ENCODE measurements at places on chromosomes 7 and 10. TPM values are rescaled to one million over a fixed set of nuclear protein-coding genes. Genes with fewer than 3 reads are reported as not detected.
A peak's percentile ranks its signal among the peaks of the same experiment; 100 is the strongest.

C10orf62 gene
- not detected for total RNA-seq

MRC1 gene
- total RNA-seq = not detected

PRXL2A gene
- total RNA-seq = 68.9 TPM

WDFY4 gene
- not detected for total RNA-seq

METTL27 gene
- total RNA-seq = 0.91 TPM

DNA sequence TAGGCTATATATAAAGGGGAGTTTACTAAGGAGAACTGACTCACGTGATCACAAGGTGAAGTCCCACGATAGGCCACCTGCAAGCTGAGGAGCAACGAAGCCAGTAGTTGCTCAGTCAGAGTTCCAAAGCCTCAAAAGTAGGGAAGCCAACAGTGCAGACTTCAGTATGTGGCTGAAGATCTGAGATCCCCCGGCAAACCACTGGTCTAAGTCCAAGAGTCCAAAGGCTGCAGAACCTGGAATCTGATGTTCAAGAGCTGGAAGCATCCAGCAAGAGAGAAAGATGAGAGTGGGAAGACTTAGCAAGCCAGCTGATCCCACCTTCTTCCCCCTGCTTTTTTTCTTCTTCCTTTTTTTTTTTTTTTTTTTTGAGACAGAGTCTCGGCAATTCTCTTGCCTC lies 27.0 kb upstream of the GSDME start:
- no peak for DNase-seq

- DNase-seq = no peak
These were observed 35.9 kb upstream of the CYP2C9 start for GRCh38 chr10:94902570-94902969.

DNA sequence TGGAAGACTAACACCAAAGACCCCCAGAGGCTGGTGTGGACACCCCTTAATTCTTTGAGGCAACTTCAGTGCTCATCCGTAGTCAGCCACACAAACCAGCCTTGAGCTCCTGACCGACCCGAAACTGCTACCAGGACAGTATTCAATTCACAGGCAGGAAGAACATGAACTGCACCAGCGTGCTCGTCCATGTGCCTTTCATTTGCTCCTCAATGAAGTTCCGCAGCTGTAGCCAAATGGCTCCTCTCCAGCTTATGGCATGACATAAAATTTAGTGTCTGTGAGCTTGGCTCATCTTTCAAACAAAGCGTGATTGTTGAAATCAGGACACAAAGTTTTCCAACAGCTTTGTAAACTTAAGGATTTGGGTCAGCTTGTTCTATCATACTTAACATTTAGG lies 144.1 kb upstream of the FAM171A1 start:
- DNase-seq = no peak

GRCh38 chr10:96257944-96258343 lies 13.4 kb downstream of the BLNK start:
- DNase-seq = no peak

DNA sequence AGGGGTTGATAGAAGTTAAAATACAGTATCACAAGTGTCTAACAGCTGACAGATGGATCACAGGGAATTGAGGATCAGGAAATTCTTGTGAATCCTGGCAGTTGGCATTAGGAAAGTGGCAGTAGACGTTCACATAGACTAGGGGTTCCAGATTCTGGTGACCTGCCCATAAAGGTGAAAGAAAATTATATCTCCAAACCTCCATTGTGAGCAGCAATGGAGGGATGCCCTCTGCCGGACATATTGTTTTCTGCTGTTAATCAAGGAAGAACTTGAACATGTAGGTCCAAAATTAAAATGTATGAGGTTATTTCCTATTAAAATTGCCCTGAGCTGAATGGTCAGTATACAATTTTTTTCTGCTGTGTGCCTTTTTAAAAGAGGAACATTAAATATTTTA lies 5.1 kb downstream of the NME8 start:
- no peak for DNase-seq

DNA sequence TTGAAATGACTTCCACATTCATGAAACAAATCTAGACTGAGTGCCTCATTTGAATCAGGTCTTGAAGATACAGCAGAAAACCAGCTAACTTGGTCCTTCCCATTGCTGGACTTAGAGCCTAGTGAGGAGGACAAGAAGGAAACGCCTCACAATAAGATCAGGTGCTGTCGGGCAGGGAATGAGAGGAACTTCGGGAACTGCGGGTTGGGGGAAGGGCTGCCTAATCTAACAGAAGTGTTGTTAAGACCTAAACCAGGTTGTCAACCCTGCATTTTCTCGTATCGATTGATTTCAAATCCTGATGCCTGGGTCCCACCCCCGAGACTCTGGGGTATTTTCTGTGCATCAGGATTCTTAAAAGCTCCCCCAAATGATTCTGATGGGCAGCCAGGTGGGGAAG lies 26.3 kb downstream of the MACROH2A2 start:
- no peak for DNase-seq

DNA sequence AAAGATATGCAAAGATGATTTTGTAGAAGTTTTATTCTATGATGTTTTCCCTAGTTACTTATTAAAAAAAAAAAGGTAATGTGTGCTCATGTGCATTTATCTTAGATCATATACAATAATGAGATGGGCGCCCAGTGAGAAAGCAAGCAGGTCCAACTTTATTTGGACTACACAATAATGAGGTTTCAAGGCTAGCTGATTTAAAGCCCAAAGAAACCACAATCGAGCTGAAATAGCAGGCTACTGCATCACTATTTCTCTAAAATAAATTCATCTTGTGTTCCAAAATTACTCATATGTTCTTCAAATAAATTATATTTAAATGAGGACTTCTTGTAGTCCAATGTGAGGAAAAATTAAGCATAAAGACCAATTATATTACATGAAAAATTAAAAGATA lies 110.1 kb downstream of the JMJD1C start:
- no peak for DNase-seq

DNA sequence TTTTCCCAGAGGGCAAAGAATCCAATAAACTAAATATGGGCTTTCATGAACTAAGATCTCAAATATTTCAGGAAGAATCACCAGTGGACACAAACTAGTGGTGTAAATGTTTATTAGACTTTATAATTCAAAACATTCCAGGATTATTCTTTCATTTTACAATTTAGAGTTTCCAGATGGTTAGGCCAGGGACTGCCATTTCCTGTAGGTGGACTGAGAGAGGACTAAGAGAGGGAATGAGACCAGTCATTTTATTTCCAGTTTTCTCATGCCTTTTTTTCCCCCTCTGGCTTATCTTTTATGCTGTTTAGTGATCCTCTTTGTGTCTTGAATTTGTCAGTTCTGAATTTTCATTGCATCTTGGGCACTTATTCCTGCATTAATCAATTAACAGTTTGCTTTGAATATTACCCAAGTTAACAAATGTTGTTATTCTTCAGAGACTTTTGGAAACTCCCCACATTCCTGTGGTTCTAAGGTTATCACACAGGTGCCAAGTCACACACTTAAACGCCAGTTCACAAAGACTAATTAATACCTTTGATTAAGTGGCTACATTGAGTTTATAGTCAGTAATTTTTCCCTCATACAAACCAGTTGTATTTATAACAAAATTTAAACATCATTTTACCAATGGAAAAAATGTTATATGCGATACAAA lies 12.3 kb downstream of the CISD1 start:
- DNase-seq = no peak

- DNase-seq = no peak
These were observed 25.7 kb upstream of the TRIM56 start for GRCh38 chr7:101059620-101059942.

GRCh38 chr7:117012696-117013095 lies 59.4 kb downstream of the ST7 start:
- peak; percentile 20 for DNase-seq

GRCh38 chr7:149733924-149734790 lies 39.2 kb downstream of the ZNF467 start:
- DNase-seq = no peak

DNA sequence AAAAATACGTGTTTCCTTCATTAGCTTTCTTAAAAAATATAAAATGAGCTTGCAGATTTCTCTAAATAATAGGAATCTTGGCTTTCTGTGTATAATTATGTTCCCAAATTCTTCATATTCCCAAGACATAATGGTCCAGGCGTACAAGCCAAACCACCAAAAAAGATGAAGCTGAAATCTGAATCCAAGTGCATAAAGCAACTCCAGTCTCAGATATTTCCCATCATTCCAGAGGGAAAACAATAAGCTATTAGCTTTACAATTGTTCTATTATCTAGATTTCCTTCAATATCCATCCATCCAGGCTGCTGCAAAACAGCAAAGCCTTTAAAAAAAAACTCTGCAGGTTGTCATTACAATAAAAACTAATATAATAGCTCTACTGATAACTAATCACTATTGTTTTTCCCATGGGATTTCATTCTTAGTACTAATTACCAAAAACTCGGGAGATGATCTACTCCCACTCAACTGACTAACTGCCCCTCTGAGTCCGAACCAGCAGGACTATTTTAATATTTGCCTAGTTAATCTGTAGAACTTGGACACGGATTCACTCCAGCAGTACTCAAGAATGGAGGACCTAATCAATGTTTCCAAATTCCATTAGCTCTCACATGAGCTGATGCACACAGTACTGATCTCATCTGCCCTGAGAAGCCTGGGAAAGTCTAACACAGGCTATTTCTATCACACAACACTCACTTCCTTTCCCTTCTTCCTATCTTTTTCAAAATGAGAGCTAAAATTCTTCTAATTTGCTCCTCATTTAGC lies 108.9 kb upstream of the ASAH2 start:
- DNase-seq = no peak

DNA sequence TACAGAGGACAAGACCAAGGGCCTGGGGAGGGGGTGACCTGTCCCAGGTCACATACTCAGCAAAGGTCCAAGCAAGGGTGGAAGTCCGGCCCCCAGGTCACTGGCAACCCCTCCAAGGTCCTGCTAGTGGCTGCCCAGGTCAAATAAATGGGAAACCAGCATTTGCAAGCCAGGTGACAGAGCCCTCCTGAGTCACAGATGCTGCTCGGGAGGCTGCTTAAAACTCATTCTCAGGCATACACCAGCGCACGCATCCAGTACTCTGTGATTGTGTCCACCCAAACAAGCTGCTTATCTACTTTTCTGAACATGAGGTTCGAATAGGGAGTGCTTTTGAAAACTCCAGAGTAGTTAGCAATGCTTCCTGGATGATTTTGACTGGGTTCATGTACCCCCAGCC lies 130.6 kb downstream of the TAX1BP1 start:
- DNase-seq = no peak

DNA sequence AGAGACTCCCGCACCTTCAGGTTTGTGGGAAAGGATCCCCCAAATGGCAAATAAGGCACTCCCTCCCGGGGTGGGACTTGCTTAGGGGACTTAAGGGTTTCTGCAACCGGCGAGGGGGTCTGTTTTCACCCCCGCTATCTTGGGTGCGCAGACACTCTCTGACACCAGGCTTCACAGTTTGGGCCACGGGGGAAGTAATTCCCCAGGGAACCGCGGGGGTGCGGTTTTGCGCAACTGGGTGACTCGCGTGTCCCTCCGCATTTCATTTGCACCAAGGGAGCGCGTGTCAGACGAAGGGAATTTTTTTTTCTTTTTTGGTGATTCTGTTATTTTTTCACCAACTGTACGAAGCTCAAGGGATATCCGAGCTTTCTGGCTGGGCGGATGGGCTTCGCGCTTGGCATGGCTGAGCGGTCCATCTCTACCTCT lies 1.7 kb downstream of the GRM8 start:
- DNase-seq = no peak

Measured in SJSA1 (cell line).